ENCODE measurements at places on chromosomes 1 and 21. TPM values are rescaled to one million over a fixed set of nuclear protein-coding genes. Genes with fewer than 3 reads are reported as not detected.
A peak's percentile ranks its signal among the peaks of the same experiment; 100 is the strongest.

EPHB2 gene
- total RNA-seq, result 7.4 TPM

PRDM2 gene
- 38.9 TPM for total RNA-seq

RASAL2 gene
- 9.2 TPM for total RNA-seq

DNA sequence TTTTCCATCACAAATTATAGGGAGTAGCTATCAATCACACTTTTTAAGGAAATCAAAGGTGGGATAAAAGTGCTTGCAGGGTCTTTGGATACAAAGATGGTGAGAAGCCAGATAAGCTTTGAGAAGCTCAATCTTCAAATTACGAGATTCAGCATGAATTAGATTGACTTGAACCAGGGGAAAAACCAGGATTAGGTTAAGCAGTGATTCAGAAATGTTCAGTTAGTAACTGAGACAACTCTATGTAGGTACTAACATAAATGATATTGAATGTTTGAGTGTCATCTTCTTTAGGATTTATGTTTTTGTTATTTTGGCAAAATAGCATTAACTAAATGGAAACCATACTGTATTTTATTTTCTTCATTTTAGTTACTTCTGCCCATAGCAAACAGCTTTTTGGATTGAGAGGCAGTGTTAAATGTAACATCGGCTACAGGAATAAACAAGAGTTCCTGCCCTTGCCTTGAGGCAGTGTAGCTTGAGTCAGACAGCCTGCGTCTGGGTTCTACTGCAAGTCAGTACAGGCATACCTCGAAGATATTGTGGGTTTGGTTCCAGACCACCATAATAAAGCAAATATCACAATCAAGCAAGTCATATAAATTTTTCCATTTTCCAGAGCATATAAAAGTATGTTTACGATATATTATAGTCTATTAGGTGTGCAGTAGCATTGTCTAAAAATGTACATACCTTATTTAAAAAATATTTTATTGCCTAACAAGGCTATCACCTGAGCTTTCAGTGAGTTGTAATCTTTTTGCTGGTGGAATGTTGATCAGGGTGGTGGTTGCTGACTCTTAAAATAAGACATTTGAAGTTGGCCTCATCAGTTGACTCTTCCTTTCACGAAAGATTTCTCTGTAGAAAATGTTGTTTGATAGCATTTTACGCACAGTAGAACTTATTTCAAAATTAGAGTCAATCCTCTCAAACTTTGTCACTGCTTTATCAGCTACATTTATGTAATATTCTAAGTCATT lies 36.9 kb upstream of the BACH1 start:
- peak; percentile 41 for DNase-seq

DNA sequence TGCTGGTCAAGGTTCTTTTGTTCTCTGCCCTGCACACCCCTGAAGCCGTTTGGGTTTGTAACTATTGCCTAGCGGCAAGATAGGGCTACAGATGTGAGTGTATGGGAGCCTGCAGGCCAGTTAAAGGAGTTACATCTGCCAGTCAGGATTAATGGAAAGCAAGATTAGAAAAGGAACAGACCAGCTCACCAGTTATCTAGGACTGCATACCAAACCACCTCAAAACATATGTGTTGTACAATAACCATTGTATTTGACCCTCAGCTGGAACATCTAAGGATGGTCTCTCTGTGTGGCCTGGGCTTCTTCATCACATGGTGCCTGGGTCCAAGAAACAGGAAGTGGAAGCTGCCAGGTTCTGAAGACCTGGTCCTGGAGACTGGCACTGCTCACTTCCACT lies 52.5 kb upstream of the FBXO28 start:
- no peak for DNase-seq

DNA sequence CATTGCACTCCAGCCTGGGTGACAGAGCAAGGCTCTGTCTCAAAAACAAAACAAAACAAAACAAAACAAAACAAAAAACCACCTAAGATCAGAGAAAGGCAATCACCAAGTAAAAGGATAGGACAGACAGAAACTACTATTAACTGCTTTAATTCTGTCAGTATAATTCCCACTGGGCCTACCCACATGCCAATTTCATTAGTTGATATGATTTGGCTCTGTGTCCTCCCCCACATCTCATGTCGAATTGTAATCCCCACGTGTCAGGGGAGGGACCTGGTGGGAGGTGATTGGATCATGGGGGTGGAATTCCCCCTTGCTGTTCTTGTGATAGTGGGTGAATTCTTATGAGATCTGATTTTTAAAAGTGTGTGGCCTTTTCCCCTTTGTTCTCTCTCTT lies 27.2 kb upstream of the CAPZB start:
- no peak for DNase-seq

- DNase-seq, result no peak
Observed at GRCh38 chr1:169321539-169321938, 46.1 kb downstream of the NME7 start.

DNA sequence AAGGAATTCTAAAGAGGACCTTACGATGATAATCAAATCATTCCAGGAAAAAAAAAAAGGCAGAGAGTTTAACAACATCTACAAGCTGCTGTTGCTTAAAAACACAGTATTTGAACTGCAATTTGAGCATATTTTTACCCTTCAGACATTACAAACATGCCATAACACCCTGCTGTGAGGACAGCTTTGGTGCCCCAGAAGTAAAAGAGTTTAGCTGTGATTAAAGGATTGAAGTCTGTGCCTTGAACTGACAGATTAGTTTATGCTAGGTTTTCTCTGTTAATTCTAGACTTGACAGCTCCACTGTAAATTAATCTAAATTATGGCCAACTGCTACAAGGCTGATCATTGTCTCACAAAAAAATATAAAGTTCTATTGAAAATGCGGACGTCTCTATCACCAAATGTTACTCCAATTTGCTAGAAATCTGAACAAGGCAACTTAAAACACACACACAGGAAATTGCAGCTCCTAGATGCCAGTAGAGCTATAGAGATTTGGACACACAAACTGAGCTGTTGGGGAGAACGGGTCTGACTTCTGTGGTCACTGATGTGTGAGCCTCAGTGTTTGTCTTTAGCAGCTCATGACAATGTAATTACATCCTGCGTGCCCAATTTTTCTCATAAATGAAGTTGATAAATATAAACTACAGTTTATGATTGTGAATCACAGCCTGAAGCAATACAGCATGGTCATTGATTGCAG lies 217.9 kb downstream of the NTNG1 start:
- no peak for DNase-seq

All from prostate gland (tissue), 2 donors.